ENCODE measurements at places on chromosomes 1 and 21.

- DNase-seq, result no peak
Measured at GRCh38 chr1:1889847-1890505, 911 bp downstream of the GNB1 start.

DNA sequence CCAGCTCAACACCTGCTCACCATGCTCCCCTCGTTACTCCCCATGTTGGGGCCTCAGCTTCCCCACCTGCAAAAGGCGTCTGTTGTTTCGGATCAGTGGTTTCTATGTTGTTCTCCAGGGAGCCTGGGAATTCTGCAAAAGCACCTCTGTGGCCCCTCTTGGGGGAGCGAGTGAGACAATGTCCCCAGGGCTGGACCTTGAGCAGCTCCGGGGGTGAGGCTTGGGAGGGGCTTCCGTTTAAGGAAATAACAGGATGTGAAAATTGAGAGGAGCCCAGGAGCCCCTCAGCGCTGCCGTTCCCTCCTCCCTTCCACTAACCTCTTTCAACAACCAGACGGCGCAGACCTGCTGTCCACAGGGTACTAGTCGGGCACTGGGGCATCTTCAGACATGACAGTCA, 98.5 kb upstream of the IFFO2 start:
- DNase-seq, result no peak

DNA sequence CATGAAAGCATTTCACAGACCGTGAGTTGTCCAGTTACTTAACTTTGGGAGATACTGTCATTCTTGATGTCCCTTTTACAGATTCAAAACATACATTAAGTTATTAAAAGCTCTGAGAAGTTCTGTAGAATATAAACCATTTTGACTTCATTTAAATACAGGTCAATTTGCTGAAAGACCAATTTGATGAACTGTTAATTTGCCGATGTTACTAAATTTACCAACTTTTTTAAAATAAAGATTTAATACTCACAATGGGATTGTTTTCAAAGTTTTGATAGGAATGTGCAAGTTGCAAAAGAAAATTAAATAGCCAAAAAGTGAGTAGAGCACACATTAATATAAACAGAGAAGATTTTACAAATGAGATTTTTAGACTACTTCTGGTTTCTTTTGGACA, 666.1 kb downstream of the SMYD3 start:
- DNase-seq, result no peak

- peak; percentile 61 for DNase-seq
Measured at GRCh38 chr1:21680918-21681317, 11.8 kb upstream of the RAP1GAP start.

- no peak for DNase-seq
Measured at GRCh38 chr1:239657291-239657690, 270.9 kb downstream of the CHRM3 start.

GRCh38 chr1:47431534-47431933, 6.3 kb upstream of the FOXD2 start:
- DNase-seq, result no peak

DNA sequence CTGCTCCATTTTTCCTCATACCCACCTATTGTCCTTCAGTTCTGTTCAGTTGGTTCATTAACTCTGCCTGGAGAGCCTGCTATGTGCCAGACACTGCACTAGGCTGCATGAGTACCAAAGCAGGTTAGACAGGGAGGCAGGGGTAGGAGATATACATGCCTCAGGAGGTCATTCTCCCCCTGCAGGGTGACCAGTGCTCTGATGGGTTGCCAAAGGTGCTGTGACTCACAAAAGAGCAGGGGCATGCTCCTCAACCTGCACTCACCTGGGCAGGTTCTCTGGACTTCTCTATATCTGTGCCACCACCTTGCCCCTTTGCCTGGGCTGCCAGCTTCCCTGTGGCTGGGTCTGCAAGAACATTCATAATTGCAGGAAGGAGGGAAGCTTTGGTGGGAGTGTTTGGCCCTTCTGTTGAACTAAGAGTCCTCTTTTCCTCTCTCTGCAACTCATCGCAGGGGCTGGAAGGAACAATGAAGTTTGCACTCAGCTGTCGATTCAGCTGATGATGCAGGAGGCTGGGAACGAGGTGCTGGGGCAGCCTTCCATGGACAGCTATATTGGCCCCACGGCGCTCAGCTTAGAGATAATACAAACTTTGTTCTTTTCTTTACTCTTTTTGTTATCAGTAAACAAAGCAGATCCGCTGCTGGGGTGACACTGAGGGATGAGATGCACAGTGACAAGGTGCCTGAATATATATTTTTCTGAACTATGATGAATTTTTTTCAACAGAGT, 356.4 kb upstream of the PLXNA2 start:
- no peak for DNase-seq

DNA sequence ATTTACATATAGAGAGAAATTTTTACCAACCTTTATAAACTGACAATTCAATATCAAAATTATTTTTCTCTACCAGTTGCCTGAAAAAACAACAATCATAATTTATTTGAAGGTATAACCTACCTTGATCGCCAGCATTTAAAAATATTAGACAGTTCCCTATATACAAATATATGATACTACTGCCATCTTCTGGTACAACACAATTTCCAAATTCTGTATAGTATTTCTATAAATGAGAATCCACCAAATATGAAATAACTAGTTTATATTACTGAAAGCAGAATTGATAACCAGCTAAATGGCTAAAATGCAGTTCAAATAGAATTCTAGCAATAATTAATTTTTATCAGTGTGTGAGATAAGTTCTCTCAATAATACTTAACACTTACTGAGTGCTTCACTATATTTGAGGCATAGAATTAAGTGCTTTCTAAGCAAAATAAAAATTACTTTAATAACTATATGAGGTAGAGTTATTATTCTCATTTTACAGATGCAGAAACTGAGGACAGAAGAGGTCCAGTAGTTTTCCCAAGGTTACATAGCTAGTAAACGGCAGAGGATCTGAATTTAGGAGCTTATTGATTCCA, 75.6 kb downstream of the PIGK start:
- DNase-seq, result no peak

DNA sequence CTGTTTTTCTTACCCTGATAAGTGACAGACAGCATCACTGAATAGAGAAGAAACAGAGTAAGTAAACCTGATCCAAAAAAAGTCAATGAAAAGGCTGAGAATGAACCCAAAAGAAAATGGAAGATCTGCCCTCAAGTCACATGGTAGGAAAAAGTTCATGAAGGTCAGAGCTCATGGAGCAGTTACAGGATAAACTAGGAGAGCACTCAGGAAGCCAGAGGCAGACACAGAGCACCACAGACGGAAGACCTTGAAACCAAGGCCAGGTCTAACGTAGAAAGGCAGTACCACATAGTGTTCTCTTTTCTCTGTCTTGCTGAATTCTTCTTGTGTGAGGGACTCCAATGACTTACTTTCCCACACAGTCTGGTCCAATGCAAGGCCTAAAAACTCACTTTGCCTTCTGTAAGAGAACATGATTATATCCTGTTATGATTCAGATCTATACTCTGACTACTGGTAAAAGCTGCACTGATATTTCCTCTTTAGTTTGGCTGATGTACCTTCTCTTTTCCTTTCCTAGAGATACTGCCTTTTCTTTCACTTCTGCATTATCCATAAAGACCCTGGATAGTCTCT, 40.8 kb downstream of the RTCA start:
- no peak for DNase-seq

DNA sequence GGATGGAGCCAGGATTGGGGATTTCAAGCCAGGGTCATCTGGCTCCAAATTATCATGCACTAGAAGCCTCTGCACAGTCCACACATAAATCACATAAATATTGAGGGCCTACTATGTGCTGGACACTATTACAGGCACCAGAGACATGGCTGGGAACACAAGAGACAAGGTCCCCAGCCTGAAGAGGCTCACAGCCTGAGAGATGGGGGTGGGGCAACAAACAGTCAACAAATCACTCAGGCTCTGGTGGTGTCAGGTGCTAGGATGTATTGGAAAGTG, 41.6 kb upstream of the LAPTM5 start:
- DNase-seq, result no peak

DNA sequence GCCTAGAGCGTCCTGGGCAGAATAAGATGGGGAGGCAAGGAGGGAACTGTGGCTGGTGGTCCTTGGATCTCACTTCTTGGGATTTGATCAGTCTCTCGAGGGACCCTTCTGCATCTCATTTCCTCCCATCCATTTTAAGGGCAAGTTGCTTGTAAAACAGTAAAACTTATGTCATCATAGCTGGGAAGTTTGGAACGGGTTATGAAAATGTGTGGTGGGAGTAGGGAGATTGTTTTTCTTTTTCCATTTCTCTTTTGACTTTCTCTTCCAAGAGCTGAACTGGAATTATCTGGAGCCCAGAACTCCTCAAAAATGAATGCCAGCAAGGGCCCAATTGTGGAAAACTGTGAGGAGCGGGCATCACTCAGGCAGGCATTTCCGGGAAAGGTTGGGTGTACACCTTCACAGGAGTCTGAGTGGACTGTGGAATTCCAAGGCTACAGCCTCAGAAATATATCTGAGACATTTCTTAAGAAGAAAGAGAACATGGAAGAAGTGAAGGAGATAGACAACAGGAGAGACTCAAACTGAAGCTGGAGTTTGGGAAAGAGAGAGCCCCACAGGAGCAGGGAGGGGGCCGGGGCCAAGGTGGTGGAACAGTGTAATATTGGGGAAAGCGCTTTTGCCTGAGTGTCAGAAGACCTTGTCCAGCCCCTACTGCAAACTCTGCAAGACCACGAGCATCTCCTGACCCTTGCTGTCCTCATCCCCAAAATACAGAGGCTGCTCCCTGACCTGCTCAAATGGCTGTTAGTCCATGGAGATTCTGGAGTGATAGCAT, 185.1 kb downstream of the FOXD2 start:
- DNase-seq, result no peak

- DNase-seq, result no peak
Measured at GRCh38 chr1:32861904-32862695, 8.6 kb downstream of the FNDC5 start.

DNA sequence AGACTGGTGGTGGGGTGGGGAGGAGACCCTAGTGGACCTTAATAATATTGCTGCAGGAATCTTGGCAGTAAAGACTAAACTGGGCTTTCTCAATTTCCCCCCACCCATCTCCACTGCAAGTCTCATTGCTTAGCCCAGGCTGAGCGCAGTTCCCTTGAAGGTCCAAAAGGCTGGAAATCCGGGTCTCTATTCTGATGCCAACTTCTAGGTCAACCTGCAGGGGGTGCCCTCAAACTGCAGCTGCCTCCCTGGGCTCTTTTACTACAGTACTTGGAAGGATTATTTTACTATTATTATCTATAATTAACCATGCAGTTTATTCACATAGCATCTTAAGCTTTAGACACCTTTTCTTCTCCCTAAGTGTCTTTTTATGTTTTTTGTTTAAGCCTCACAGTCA, 85.4 kb upstream of the WARS2 start:
- no peak for DNase-seq

DNA sequence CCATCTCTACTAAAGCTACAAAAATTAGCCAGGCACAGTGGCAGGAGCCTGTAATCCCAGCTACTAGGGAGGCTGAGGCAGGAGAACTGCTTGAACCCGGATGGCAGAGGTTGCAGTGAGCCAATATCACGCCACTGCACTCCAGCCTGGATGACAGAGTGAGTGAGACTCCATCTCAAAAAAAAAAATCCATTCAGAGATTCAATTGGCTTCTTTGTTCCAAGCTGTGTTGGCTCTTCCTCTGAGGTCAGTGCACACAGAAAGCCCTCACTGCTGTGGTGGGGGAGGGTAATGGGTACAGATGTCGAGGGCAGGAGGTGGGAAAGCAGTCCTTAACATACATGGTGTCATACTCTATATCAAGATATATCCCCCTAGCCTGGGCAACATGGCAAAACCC, 14.7 kb downstream of the TIE1 start:
- no peak for DNase-seq

- no peak for DNase-seq
Measured at GRCh38 chr1:151318975-151319374, 8.2 kb downstream of the PI4KB start.

DNA sequence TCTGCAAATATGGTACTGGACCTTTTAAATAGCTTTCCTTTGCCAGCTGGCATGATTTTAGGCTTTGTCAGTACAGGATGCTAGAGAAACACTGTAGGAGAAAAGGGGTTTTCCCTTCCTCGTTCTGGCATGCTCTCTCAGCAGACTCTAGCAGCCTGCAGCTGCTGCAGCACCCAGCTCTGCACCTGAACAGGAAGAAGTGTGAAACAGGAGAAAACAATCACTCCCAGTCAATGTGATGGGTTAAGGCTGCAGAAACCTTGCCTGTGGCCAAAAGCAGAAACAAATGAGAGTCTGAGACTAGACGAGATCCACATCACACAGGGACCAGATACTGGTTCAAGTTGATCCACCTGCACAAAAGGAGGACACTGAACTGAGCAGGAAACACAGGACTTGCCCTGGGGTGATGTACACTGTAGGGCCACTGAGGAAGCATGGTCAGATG, 21.2 kb downstream of the OVGP1 start:
- no peak for DNase-seq

DNA sequence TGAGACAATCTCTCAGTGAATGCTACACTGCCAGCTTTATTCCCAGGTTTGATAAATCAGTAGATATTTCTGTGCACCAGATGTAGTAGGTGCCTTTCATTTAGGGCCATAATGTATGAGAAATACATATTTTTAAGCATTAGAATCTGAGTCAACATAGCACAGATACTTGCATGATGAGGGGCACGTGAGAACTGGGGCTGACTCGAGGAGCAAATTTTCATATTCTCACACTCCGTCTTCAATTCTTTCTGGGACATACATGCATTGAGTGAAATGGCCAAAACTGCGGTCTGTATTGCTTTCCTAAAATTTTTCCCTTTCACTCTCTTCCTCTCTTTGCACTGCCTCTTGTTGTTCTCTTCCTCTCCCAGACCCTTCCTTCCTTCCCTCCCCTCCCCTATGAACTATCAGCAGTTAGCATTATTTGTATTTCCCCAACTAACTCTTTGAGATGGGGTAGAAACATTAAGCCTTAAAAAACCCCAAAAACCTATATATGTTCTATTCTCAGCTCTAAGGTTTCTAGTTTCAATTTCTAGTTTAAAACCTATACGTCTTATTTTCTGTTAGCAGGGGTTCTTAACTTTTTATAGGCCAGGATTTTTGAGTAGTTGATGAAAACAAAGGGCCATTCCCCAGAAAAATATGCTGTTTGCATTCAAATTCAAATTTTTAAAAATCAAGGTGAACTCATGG, 289.1 kb downstream of the PTBP2 start:
- DNase-seq, result no peak

GRCh38 chr1:239914751-239915231, 176.9 kb upstream of the FMN2 start:
- peak; percentile 89 for DNase-seq

DNA sequence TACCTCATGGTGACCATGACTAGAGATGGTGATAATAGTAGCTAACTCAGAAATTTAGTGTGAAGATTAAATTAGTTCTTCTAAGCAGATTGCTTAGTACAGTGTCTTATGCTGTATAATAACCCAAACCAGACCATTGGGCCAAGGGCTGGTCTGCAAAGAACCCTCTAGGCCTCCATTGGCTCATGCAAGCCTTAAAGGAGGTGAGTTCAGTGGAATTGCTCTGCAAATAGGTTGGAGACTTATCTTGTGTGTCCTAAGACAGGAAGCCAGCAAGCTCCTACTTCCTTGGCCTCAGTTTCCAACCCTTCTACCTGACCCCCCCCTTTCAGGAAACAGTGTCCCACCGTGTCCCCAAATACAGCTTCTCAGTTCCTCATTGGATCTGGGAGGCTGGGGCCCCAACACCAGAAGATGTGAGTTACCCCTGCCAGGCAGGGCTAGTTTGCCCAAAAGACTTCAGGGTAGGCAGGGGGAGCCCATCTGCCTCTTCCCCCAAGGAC, 1.9 kb upstream of the MEF2D start:
- DNase-seq, result no peak

- DNase-seq, result no peak
Measured at GRCh38 chr1:235022341-235022980, 106.2 kb downstream of the TOMM20 start.
